Vagina (tissue), 2 donors: ENCODE measurements at places on chromosomes 1 and 21. TPM values are rescaled to one million over a fixed set of nuclear protein-coding genes. Genes with fewer than 3 reads are reported as not detected.

CIART gene
- total RNA-seq, result 6.6 TPM

DNA sequence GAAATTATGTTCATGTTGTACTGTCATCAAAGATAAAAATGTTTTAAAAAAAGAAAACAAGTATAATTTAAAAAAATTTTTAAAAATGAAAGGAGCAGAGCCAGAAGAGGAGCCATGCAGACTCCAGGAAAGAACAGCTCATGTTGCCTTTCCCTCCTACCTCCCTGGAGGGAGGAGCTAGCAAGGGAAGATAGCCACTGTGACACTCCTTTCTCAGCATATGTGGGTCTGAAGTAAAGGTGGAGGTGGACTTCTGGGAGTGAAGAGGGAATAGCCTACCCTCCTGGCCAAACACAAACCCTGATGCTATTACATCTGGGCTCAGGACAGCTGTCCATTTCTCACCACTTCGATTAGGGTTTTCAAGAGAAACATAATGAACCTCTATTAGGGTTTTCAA, 54.2 kb downstream of the SLC2A1 start:
- no peak for DNase-seq

DNA sequence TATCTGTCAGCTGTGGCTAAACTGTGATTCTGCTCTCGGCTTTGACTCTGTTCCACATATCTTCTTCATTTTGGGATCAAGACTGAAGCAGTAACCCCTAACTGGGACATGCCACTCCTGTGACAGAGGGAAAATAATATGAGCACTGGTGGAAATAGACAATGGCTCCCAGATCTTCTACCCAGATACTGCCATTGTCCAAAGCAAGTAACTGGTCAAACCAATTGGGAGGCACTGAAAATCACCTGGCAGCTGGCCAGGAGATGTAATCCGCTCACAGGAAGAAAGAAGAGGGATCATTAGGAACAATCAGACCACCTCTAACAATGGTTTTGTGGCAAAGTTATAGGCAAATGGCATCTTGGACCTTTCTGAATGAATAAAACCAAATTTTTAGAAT, 10.7 kb downstream of the SNX7 start:
- DNase-seq, result no peak

SLC16A4 gene
- total RNA-seq, result 6.4 TPM

GRCh38 chr1:58412071-58412580, 134.4 kb downstream of the OMA1 start:
- DNase-seq, result no peak

CGN gene
- 13.0 TPM for total RNA-seq

- DNase-seq, result no peak
Measured at GRCh38 chr1:53061859-53062707, at the start of gene PODN. Gene PODN (plus strand): TSS chr1:53062213. CDS start chr1:53069856, 7,643 bp downstream.

GRCh38 chr1:50427818-50428779, 4.9 kb upstream of the DMRTA2 start:
- no peak for DNase-seq

- DNase-seq, result no peak
Measured at GRCh38 chr1:32339363-32339978, 3.4 kb upstream of the MARCKSL1 start.

GRCh38 chr1:36576118-36576517, 93.4 kb upstream of the CSF3R start:
- DNase-seq, result no peak
